ENCODE measurements at places on chromosomes 11 and 22.

- no peak for DNase-seq
Measured at GRCh38 chr22:32680277-32680676, 121.2 kb upstream of the TIMP3 start.

GRCh38 chr11:61121192-61121831 is 19.0 kb downstream of the CD5 start:
- no peak for DNase-seq

DNA sequence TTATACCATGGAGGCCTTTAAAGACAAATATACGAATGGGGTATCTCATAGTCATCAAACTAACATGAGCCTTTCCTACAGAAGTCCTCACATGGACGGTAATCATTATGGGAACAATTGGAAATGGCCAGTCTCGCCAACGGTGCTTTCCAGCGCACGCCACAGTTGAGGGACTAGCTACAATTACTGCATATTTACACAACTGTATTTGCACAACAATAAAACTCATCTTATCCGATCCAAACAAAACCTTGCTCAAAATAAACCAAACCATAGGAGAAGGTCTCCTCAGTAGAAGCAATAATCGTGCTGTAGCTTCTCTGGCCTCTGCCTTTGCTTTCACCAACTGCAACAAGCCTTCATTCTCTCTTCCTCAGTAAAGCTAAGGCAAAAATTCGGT is 5.9 kb downstream of the CADM1 start:
- DNase-seq = no peak

- no peak for DNase-seq
Measured at GRCh38 chr11:9943386-9944110, 279.7 kb downstream of the SWAP70 start.

DNA sequence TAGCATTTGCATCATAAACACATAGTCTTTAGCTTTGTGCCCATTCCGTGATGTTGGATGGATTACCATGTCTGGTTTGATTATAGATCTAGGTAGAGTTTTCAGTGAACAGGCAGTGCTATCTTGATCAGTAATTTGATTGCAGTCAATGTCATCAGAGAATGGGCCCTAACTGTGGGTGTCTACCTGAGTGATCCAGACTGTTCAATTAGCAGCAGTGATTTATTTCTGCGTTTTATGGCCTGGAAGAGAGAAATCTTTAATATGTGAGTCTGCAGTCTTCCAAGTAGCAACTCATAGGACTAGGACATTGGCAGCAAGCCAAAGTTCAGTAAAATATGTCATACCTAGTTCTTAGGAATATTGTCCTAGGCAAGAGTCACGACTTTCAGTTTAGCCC is 80.3 kb downstream of the CASP12 start:
- no peak for DNase-seq

DNA sequence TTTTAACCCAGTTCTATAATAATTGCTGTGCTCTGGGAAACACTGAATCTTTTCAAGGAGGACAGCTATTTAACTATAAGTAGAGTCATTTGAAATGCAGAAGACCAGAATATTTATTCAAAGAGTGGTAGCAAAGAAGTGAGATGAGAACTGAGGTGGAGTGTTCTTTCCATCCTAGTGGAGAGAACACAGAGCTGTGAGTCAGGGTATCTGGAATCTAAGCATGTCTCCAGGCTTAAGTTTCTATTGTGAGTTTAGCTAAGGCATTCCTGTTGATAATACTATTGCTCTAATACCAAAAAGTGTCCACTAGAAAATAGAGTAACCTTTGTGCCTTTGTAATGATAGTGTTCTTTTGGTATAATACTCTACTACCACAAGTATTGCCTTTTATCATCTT is 32.4 kb downstream of the JAM3 start:
- DNase-seq = no peak

- DNase-seq = no peak
Measured at GRCh38 chr22:37267661-37268413, 14.5 kb upstream of the CYTH4 start.

DNA sequence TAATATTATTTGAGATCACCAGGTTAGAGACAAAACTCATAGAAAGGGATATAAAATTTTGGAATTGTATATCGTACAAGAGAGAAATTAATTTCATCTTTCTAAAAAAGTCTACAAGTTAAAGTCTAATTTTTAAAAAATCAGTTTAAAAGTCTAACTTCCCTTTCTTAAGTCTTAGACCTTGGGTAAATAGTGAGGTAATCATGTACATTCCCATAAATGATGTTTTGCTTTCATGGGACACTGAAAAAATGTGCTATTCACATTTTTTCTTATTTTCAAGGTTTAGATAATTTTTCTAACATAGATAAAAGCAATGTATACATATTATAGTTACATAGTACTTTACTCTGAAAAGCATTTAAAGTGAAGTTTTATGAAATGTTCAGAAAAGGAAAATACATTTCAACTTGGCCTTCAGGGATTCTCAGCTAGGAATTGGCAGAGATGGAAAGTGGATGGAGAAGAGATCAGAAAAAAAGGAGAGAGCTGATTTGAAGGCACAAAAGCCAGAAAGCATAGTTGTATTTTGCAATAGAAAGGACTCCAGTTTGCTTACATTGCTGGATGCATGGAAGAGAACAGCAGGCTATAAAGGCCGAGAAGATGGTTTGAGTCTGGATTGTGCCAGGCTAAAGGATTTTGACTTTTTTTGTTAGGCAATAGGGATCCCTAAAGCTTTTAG is 194.0 kb downstream of the CASP12 start:
- DNase-seq = no peak

DNA sequence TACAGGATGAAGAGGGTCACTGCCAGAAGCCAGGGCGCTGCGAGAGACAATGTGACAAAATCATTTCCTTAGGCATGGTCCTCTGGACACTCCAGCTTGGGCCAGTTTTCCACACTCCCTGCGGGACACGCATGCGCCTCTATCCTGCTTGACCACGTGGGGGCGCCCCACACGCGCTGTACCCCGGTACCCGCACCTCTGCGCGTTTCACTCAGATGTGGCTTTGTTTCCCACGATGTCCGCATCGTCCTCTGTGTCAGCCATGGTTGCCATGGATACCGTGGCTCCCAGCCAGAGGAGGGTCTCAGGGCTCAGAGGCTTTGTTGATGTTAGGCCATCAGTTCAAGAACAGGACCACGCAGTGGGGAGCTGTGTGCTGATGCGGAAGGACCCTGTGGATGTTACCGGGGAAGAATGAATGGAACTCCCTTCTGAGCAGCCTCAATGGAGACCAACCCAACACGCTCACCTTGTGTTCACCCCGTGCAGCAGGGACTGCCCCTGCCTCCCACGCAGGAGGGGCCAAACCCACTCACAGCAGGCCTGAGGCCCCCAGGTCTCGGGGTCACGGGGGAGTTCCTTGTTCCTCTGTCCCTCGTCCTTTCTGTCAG is 101.1 kb upstream of the SLC22A12 start:
- peak; percentile 77 for DNase-seq

GRCh38 chr11:118152552-118153471 is at the start of gene SCN4B:
Gene SCN4B (minus strand): TSS chr11:118152823. CDS start chr11:118152673, 150 bp downstream.
- DNase-seq = peak; percentile 92

DNA sequence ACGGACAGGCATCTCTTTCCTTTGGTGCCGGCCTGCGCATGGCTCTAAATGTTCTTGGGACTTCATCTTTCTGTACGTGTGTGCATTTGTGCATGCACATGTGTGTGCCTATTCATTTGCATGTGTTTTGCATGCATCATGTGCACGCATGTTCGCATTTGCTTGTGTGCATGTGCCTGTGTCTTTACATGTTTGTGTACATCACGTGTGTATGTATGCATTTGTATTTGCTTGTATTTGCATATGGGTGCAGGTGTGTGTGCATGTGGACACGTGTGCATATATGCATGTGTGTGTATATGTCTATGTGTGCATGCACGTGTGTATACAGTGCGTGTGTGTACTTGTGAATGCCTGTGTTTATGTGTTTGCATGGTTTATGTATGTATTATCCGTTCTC is 13.5 kb upstream of the FADD start:
- DNase-seq = no peak

- DNase-seq = no peak
Measured at GRCh38 chr11:110428956-110429730, 605 bp upstream of the FDX1 start.

GRCh38 chr22:24416095-24416494 is 11.3 kb upstream of the ADORA2A start:
- no peak for DNase-seq
